ENCODE measurements at places on chromosomes 1 and 21. TPM values are rescaled to one million over a fixed set of nuclear protein-coding genes. Genes with fewer than 3 reads are reported as not detected.
A peak's percentile ranks its signal among the peaks of the same experiment; 100 is the strongest.

CSTB gene
- 5.6 TPM for total RNA-seq

OR2T29 gene
- total RNA-seq, result not detected

IQCC gene
- 2.5 TPM for total RNA-seq

TNNI3K gene
- total RNA-seq, result 2.2 TPM

IRF6 gene
- 0.49 TPM for total RNA-seq

RAB25 gene
- not detected for total RNA-seq

FAM72B gene
- total RNA-seq, result 1.5 TPM

IFNLR1 gene
- 0.04 TPM for total RNA-seq

IGSF21 gene
- 0.04 TPM for total RNA-seq

LIN28A gene
- total RNA-seq, result not detected

ETNK2 gene
- 3.1 TPM for total RNA-seq

CHIT1 gene
- total RNA-seq, result 0.09 TPM

HES3 gene
- not detected for total RNA-seq

CHI3L2 gene
- 0.09 TPM for total RNA-seq

NBPF6 gene
- total RNA-seq, result not detected

GRCh38 chr1:10594595-10595223 lies 120.0 kb downstream of the PEX14 start:
- peaks cover 25% of the 10 kb centered on the region for H3K4me1 ChIP-seq
- H3K27ac ChIP-seq, result no peak overlapping the region
- no peaks in the 10 kb centered on the region for H3K36me3 ChIP-seq
- DNase-seq, result no peak

DNA sequence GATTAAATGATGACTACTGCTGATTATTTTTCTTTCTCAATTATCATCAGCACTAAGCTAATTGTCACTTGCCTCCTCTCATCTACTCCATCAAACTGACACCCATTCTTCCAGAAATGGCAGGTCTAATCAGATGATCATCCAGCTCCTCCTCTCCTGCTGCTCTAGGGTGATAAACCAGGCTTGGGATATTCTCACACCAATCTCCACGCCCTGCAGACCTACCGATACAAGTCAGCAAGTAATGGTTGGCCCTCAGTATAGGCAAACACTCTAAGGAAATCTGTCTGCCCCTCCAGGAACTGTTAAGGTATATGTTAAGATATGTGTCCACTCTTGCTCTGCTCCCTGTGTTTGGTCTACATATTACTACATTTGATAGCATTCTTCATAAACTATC lies 36.3 kb upstream of the C1orf21 start:
- H3K27me3 ChIP-seq, result no peaks in the 10 kb centered on the region
- DNase-seq, result no peak
- no peaks in the 10 kb centered on the region for H3K4me1 ChIP-seq
- H3K27ac ChIP-seq, result no peak overlapping the region

DNA sequence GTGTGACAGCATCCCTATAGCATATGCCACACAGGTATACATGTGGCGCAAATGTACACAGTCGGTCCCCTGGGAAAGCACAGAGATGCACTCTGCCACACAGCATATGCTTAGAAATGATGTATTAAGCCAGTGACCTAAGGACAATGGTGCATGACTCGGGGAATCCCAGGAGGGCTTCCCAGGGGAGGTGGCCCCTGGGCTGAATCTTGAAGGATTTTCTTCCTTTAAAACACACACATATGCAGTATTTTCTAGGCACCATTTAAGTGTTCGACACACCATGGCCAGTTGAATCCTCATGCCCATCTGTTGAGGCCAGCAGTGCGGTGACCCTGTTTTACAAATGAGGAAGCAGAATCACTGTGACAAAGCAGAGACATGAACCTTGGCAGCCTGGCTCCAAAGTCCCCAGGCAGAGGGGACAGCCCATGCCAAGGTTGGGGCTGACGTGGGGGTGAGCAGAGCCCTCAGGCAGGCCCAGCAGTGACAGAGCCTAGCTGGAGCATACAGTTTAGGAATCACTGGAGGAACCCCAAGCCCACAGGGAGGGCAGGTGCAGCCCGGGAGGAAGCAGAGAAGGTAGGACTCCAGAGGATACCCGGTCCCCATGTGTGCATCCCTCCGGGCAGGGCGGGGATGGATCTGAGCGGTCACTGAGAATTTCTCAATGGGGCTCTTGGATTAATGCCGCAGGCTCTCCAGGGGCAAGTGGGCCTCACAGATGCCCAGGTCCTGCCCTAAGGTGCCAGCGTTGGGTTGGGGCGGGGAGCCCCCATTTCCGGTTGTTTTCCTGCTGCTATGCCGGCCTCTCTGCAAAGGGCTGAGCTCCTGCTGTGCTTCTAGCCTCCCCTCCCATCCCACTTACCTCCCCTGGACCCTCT lies 28.4 kb downstream of the WNT3A start:
- peaks cover 5% of the 10 kb centered on the region for H3K4me1 ChIP-seq
- H3K27ac ChIP-seq, result no peak overlapping the region
- H3K4me3 ChIP-seq, result no peak overlapping the region
- no peak for DNase-seq
- no peaks in the 10 kb centered on the region for H3K36me3 ChIP-seq

GRCh38 chr1:155251566-155251965 lies 3.7 kb downstream of the ENTREP3 start:
- peaks cover 40% of the 10 kb centered on the region for H3K36me3 ChIP-seq
- no peak overlapping the region for H3K27ac ChIP-seq
- no peak overlapping the region for H3K4me3 ChIP-seq
- no peak for DNase-seq

DNA sequence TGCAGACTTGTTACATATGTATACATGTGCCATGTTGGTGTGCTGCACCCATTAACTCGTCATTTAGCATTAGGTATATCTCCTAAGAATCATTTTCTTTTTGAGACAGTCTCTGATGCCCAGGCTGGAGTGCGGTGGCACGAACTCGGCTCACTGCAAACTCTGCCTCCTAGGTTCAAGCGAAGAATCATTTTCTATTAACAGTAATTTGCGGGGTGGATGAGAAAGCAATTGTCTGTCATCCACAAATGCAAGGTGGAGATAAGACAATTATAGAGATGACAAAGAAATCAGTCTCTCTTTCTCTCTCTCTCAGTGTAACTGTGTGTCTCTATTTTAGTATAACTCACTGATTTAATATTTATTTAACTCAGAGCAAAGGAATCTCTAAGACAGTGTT lies 131.0 kb upstream of the KIAA1614 start:
- no peak for DNase-seq
- H3K27me3 ChIP-seq, result no peaks in the 10 kb centered on the region
- no peak overlapping the region for H3K4me3 ChIP-seq
- no peaks in the 10 kb centered on the region for H3K36me3 ChIP-seq

DNA sequence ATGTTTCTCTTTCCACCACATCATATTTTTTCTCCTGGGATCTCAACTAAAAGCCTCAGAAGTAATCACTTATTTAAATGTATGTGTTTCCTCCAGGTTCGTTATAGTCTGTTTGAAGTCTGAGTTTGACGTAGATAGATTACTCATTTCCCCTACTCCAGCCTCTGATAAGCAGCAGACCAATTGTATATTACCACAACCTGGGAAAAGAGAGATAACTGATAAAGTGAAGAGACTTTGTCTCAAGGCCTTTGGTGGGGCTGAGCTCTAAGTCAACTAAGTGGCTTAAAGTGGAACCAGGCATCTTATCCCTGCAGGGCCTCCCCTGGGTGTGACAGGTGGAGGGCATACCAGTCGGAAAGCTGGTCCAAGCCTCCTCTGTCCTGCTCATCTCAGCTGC lies 34.9 kb upstream of the CACNA1E start:
- no peaks in the 10 kb centered on the region for H3K4me1 ChIP-seq
- H3K27ac ChIP-seq, result no peak overlapping the region

DNA sequence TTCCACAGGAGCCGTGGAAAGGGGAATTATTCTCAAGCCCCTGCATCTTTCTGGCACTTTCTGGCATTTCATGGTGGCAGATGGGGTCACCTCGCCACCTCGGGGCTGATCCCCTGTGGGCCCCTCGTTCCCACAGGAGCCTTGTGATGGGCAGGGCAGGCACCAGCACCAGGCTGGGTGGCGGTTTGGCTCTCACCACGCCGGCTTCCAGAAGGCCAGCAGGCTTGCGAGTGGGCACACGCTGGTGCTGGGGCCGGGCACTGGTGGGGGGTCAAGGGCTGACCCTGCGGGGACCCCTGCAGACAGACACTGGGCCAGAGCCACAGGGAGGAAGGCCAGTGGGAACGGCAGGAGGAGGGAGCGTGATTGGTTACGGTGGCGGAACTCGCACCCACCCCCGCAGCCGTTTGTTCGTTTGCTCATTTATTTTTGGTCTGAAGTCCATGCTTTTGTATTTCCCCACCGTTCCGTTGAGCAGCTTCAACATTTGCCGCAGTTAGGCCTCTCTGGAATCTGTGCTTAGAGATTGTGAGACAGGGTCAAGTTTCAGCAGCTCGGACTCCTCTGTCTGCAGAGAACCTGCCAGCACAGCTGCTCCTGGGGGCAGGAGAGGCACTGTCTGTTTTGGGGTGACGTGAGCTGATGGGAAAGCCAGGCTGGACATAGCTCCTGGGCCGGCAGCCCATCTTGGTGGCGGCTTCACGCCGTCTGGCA lies 5.3 kb downstream of the COL18A1 start:
- no peak overlapping the region for H3K4me3 ChIP-seq
- H3K4me1 ChIP-seq, result peaks cover 73% of the 10 kb centered on the region
- H3K27me3 ChIP-seq, result peaks cover 8% of the 10 kb centered on the region
- peak; percentile 88 for DNase-seq
- H3K27ac ChIP-seq, result peak overlapping the region; percentile 62
- H3K36me3 ChIP-seq, result no peaks in the 10 kb centered on the region

DNA sequence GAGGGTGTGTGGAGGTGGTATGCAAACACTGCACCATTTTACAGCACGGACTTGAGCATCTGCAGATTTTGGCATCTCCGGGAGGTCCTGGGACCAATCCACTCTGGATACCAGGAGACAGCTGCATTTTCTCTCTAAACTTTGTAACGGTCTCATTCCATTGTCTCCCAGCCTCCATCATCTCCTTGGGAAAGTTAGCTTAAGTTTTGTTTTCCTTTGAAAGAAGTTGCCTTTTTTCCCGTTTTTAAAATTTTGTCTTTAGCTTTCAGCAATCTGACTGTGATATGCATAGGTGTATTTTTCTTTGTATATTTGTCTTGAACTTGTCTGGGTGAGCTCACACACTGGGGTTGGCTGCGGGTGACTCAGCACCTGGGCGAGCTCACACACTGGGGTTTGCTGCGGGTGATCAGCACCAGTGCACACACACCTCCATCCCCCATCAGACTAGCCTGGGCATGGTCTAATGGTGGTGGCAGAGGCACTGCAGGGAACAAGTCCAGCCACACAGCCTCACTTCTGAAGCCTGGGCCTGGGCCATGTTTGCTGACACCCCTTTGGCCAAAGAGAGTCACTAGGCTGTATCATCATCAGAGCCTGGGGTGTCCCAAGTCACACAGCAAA lies 32.1 kb upstream of the COL18A1 start:
- H3K36me3 ChIP-seq, result no peaks in the 10 kb centered on the region
- no peak overlapping the region for H3K4me3 ChIP-seq
- peaks cover 12% of the 10 kb centered on the region for H3K4me1 ChIP-seq
- H3K27me3 ChIP-seq, result peaks cover 3% of the 10 kb centered on the region

GRCh38 chr1:159009704-159010361 lies at the start of gene IFI16:
TSS of gene IFI16 (plus strand) at chr1:159009907. CDS start at chr1:159014681, 4,774 bp downstream.
- peak within 1 kb of the TSS; percentile 97 for H3K27ac ChIP-seq
- no peaks in the 10 kb centered on the region for H3K36me3 ChIP-seq
- peak; percentile 95 for DNase-seq

GRCh38 chr1:32666901-32667566 lies 16.0 kb downstream of the RBBP4 start:
- no peak for DNase-seq
- peaks cover 68% of the 10 kb centered on the region for H3K36me3 ChIP-seq

GRCh38 chr1:217191441-217191840 lies 439.4 kb downstream of the GPATCH2 start:
- no peaks in the 10 kb centered on the region for H3K36me3 ChIP-seq
- no peaks in the 10 kb centered on the region for H3K27me3 ChIP-seq
- H3K4me3 ChIP-seq, result no peak overlapping the region
- no peak overlapping the region for H3K27ac ChIP-seq
- H3K4me1 ChIP-seq, result no peaks in the 10 kb centered on the region
- DNase-seq, result no peak

DNA sequence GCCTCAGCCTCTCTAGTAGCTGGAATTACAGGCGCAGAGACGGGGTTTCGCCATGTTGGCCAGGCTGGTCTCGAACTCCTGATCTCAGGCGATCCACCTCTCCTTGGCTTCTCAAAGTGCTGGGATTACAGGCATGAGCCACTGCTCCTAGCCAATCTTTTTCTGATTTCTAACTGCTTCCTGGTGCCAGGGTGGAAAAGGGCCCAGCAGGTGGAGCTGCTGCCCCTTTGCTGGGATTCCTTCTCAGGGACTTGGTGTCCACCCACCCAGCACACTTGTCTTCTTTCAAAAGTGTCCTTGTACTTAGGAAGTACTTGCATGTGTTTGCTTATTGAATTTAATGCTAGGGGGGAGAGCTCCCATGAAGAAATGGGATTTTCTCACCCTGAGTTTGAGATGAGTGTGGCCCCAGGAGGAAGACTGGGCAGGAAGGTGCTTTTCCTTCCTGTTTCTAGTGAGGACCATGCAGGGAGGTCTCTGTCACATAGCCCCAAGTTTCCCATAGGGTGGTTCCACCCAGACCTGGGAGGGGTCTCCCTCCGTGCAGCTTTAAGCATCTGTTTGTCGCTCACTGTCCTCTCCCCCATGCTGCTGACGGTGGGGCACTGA lies 14.2 kb downstream of the UTP11 start:
- peak; percentile 61 for DNase-seq
- H3K27ac ChIP-seq, result no peak overlapping the region
- H3K27me3 ChIP-seq, result no peaks in the 10 kb centered on the region
- H3K4me1 ChIP-seq, result peaks cover 33% of the 10 kb centered on the region

DNA sequence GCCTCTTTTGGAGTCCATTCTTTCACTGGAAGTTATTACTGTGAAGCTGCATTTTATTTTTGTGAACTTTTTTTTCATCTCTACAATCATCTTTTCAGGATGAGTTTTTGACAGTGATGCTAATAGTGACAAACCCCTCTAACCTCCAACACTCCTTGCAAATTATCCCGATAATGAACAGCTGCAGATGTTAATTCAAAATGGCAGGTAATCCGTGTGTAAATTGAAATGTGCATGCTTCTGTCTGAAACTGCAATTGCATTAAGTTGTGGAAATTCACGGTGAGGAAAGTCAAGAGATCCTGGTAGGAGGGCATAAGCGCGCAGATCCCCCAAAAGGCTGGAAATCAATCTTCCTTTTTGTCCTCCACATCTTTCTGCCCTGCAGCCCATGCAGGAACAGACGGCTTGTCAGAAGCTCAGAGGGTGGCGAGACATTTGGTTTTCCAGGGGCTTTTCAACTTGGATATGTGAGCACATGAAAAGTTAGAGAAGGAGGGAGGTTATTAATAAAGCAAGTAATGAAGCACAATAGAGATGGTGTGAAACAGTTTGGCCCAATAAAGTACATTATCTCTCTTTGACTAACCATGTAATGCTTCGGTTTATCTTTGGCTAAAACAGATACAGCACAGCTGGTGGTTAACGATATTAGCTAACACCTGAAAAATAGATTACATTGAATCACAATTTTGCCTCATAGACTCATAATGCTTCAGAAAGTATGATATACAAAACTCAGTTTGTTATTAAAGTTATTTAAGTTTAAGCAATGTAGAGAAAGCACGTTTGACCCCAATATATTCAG lies 143.5 kb upstream of the COA6 start:
- DNase-seq, result no peak
- H3K27me3 ChIP-seq, result peaks cover 3% of the 10 kb centered on the region
- H3K4me1 ChIP-seq, result no peaks in the 10 kb centered on the region
- H3K36me3 ChIP-seq, result no peaks in the 10 kb centered on the region
